ENCODE measurements at places on chromosomes 4 and X.

- DNase-seq, result no peak
Observed at GRCh38 chr4:135239964-135240363, 1038.4 kb upstream of the PABPC4L start.

DNA sequence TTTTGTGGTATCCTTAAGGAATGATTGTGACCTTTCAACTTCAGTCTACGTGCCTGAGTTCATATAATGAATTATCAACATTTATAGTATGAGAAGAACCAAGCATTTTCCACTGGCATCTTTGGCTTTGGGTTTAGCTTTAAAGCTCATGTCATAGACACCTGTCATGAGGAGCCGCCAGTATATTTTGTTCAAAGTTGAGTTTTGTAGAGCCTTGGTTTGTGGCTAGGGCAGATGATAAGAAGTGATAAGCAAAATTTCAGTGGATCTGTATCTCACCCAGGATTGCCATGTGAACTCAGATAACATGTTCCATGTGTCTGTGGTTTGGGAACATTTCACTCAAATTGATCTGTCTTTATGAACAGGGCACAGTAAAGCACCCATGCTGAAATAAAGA is 873.2 kb downstream of the STPG2 start:
- no peak for DNase-seq

DNA sequence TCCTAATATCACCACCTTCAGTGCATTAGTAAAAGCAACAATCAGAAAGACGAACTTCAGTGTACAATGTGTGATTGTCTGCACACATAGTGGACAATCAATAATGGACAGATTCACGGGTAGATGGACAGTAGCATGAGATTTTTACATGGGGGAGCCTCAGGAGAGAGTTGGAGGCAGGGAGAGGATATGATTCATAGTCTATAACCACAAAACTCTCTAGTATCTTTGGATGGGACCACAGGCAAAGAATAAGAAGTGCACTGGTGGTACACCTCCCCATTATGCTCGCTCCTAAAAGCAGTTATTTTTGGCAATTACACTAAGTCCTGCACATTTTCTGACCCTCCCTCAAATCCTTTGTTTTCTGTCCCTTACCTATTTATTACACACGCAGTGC is 624.4 kb upstream of the ACTRT1 start:
- no peak for DNase-seq

- peak; percentile 59 for DNase-seq
Observed at GRCh38 chrX:10450229-10450958, 170.0 kb downstream of the MID1 start.

DNA sequence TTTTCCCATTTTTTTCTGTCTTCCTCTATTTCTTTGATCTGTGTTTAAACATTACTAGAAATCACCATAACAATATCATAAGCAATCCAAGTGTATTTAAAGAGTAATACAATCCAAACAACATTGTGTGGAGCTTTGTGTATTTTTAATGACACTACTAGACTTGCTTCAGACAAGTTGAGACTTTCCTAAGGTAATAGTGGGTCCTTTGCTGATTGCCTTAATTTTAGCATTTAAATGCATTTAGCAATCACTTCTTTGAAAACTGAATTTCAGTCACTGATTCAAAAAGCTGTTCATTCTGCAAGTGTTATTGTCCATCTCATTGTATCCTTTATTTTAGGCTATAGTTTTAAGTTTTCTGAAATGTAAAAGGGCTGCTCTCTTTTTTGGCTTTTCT is 804.8 kb downstream of the ADGRL3 start:
- no peak for DNase-seq
